ENCODE measurements at places on chromosomes 1 and 21. TPM values are rescaled to one million over a fixed set of nuclear protein-coding genes. Genes with fewer than 3 reads are reported as not detected.

DNA sequence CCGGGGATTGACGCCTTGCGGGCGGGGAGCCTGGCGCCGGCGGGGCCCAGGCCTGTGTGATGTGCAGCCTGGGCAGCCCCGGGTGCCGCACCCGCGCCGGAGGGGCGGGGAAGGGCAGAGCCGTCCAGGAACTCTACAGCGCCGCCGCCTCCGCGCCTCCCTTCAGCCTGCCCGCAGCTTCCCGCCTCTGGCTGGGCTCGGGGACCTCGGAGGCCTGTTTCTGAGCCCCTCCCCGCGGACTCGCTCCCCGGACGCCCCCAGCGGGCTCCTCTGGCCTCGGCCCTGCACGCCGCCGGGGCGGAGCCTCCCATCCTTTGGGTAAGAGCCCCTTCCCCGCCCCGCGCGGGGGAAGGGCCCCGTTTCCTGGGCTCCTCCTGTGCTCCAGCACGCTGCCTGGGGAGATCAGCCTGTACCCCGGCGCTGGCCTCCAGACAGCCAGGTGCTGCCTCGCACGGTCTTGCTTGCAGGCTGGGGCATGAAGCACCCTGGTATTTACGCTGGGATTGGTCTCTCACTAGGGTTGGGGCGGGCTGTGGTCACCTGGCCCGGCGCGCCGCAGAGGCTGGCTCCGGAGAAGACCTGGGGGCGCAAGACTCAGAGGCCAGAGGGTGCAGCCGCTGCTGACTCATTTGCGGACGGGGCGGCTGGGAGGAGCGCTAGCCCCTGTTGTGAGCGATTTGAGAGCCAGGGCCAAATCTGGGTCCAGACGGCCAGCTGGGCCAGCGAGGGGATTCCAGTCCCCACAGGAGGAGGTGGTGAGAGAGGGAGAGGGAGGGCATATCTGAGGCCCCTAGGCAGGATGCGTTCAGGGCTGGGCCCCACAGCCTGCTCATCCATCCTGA, 5.7 kb upstream of the ACOT11 start:
- DNase-seq, result peak; percentile 98

GRCh38 chr21:35138665-35139381, 89.7 kb upstream of the RUNX1 start:
- DNase-seq, result peak; percentile 99

GRCh38 chr1:57132993-57133622, 167.3 kb upstream of the C8B start:
- DNase-seq, result no peak

DNA sequence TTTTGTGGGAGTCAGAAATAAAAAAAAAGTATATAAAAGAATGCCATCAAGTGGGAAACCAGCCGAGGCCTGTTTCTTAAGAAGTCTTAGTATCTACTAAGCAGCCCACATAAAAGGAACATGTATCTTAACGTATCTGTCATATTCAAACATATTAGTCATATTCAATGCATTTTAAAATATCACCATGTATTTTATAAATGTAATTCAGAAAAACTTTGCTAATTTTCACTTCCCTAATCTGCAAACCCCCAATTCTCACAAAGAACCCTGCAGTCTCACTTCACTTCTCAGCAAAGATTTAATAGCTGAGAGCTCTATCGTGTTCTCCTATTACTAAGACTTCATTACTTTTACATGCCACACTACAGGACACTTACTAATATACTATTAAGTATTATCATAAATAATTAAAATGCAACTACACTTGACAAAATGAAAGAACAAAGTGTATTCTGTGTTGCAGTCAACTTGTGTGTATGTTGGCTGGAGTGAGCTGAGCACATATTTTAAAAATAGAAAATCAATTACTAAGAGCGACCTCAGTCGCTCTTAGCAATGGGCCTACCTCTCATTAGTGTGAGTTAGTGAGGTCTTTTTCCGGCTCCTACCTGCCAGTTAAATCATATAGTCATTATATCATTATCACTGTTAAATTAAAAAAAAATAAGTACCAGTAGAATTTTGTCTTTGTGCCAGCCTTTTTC, 484.3 kb downstream of the LMO4 start:
- DNase-seq, result no peak

DNA sequence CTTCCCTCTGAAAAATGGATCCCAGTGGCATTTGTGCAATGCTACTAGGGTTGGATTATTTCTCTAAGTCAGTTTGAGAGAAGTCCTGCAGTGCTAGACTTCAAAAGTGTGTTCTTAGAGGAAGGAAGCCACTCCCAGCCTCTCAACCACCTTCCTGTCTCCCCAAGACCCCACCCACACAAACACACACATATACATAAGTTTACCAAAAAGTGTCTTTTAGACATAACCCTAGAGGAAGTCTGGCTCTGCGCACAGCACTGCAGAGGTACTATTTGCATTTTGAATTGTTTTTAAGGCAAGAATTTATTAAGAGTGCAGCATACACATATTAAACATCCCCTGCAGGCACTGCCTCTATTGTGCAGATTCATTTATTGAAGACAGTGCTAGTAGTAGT, 127.3 kb downstream of the HHIPL2 start:
- DNase-seq, result no peak

Gene BTBD19
- 20.8 TPM for total RNA-seq

Gene ZSWIM5
- not detected for total RNA-seq

Gene STUM
- 0.16 TPM for total RNA-seq

Gene MCOLN3
- 2.9 TPM for total RNA-seq

Gene SERPINC1
- total RNA-seq, result not detected

Gene NUP210L
- total RNA-seq, result not detected

Data from myocyte (in vitro differentiated cells).